ENCODE measurements at places on chromosomes 13 and 19.

GRCh38 chr13:109859898-109860297 is 73.5 kb upstream of the IRS2 start:
- DNase-seq = no peak

GRCh38 chr13:76131551-76131950 is 495.4 kb downstream of the LMO7 start:
- no peak for DNase-seq

- DNase-seq = peak; percentile 55
Measured at GRCh38 chr19:18278521-18279265, 2.7 kb downstream of the JUND start.

- no peak for DNase-seq
Measured at GRCh38 chr13:109565877-109566276, 220.5 kb downstream of the IRS2 start.

GRCh38 chr13:37225414-37226070 is 120.1 kb upstream of the CSNK1A1L start:
- DNase-seq = no peak

DNA sequence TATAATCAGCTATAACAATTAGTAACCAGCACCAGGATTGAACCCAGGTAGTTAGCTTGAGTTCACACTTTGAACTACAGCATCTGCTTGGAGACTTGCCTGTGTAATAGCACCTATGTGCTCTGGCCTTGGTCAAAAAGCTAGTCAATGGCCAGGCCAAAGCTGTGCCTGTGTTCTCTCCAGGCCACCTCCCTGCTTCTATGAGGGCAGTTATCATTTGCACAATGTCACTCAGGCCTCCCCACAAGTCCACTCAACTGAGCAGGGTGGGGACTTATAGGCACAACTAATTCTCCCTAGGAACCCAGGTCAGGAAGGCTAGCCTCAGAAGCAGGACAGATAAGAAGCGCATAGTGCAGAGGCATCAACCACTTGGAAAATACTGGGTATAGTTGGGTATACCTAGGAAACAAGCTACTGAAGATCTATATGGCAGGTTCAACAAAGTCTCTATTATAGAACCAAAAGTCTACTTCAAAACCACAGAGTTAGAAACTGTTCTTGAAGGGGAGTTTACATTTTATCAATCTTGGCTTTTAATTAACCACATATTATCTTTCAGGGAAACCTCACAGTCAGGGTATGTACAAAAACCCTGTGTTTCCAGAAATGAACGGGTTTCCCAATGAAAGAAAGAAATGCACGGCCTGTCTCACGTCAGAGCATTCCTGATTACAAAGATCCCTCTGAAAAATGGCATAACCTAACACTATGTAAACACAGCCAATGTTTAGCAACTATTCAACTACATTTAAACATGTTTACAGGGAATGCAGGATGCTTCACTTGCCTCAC is 140.9 kb downstream of the ABCC4 start:
- DNase-seq = peak; percentile 26

GRCh38 chr13:19155321-19155861 is 26.2 kb downstream of the TUBA3C start:
- no peak for DNase-seq

DNA sequence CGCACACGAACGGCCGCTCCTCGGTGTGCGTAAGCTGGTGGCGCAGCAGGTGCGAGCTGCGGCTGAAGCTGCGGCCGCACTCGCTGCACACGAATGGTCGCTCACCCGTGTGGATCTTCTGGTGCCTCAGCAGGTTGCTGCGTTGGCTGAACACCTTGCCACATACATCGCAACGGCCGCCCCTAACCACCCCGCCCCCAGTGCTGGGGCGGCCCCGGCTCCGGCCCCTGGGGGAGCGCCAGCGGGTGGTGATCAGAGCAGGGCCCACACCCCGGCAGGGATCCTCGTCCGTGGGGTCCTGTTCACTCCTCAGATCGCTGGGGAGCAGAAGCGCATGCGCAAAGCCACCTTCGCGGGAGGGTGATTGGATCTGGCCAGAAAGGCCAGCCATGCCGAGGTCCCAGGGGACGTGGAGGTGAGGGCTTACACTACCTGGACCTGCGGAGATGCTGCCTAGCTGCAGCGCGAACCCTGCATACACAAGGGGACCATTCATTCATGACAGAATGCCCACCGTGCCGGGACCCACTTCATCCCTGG is 4.7 kb upstream of the UBE2M start:
- no peak for DNase-seq

- DNase-seq = peak; percentile 67
Measured at GRCh38 chr13:54852831-54853230, 1824.2 kb downstream of the OLFM4 start.

DNA sequence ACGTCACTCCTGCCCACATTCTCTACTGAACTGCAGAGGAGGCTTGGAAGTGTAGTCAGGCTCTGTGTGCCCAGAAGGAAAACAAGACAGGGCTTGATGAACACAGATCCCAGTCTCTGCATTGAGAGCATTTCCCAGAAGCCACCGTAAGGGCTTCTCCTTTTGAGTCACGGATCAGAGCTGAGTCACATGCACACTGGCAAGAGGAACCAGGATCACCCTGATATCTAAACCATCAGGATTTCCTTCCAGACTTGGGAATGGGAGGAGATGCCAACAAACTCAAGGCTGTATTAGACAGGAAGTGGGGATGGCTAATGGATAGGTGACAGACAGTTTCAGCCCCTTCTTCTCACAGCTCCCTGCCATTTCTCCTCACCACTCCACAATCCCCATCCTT is 17.7 kb upstream of the FBXO17 start:
- no peak for DNase-seq

All from DMS53 (cell line).